GM12892 (cell line): ENCODE measurements at places on chromosomes 2 and 18.

DNA sequence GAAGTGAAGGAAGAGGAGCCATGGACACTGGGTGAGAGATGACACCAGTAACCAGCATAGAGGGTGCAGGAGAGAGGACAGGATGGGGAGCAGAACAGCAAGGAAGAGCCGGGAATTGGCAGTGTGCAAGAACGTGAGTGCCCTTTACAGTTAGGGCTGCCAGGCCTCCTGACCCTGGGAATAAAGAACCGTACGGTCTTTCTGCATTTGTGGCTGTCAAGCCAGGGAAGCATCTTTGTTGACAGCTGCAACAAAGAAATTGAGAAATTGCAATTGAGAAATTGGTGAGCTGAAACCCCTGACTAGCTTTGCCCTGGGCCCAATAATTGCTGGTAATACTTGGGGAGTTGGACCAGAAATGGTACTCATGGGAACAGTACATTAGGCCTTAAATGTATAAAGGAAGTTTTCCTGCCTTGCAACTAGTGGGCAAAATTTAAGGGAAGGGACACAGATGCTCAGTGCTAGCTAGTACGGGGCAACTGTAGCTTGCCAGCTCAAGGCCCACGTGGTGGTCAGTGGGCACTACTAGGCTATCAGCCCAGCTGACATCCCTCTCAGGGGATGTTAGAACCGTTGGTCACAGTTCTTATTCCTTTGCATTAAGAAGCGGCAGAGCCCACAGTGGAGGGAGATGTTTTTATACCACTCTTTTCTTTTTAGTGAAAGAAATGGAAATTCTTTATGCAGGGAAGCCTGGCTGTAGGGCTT lies 56.6 kb downstream of the KCTD18 start:
- DNase-seq = no peak

GRCh38 chr2:64839844-64840243 lies 149.4 kb upstream of the SLC1A4 start:
- DNase-seq = peak; percentile 62

DNA sequence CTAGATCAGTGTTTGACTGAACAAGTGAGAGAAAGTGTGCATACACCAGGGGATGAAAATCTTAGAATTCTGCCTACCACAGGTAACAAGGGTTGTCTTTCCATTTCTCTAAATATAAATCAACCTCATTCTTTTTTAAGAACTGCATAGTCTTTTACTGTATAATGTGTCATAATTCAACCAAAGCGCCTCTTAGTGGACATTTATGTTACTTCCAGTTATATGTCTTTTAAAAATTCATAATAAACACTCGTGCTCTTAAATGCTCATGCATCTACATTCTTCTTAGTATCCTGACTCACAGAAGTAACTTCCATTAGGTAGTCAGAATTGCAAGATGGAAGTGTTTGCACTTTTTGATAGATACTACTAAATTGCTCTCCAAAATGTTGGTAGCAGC lies 76.2 kb downstream of the CHRNA1 start:
- DNase-seq = no peak

- no peak for DNase-seq
Measured at GRCh38 chr2:169997140-169997887, 170.1 kb downstream of the UBR3 start.

DNA sequence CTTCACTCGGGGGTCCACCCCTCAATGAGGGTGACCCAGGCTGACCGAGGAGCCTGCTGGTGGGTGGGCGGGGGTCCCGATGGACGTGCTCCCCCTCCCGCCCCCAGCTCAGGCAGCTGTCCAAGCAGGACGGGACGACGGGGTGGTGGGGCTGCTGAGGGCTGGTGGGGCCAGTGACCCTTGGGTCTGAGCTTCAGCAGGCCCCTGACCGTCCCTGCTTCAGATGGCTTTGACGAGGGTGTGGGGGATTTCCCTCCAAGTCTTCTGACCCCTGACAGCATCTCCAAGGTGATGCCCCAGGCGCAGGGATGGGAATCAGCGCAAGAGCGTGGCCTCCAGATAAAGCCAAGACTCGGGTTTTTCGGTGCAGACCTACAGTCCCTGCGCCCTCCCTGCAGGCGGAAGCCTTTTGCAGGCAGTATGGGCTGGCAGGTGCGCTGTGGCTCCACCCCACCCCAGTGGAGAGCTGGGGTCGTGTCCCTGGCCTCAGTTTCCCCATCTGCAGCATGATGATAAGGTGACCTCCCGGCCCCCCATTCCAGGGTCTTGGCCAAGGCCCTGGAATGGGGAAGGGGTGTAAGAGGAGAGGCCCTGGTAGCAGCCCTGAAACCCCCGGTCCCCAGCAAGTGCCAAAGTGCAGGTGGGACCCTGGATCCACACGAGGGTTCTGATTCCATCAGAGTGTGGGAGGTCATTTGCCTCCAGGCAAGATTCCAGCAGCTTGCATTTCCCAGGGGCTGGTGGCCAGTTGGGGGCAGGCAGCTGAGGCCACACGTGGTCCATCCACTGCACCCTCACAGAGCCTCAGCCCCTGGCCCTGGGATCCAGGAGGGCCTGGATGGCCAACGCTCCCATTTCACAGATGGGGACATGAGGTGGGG lies 8.7 kb downstream of the CROCC2 start:
- DNase-seq = no peak

GRCh38 chr2:234198976-234199375 lies 148.5 kb downstream of the SPP2 start:
- DNase-seq = no peak

DNA sequence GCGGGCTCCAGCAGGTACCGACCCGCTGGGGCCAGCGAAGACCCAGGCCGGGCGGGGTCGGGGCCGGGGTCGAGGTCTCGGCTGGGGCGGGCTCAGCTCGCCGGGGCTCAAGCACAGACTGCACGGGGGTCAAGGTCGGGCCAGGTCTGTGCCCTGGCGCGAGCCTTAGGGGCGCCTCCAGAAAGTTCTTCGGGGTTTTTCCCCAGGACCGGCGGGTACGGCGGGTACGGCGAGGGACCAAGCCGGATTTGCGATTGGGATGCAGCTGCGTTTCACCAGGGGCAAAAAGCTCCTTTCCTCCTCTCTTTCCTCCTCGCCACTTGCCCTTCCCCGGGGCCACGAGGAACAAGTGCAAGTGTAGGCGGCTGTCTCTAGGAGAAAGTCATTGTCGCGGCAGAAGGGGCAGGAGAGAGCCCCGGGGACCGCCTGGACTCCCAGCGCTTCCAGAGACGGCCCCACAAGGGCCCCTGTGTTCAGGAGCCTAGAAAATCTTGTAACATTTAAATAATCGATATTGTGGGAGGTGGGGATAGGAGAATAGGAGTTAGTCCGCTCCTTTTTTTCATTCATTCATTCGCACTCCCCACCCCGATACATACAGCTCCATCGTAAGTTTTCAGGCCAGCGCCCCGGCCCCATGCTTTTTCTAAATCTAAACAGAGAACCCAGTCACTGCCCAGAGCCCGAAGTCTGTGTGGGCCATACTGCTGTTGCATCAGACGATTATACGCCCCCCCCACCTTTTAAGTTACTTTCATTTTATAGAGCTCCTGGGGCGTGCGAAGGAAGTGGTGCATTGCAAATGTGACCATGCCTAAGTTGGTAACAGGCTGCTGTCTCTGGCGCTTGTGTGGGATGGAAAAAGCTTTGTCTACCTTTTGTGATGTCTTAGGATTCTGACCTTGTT lies 679 bp downstream of the PMAIP1 start:
- DNase-seq = no peak

DNA sequence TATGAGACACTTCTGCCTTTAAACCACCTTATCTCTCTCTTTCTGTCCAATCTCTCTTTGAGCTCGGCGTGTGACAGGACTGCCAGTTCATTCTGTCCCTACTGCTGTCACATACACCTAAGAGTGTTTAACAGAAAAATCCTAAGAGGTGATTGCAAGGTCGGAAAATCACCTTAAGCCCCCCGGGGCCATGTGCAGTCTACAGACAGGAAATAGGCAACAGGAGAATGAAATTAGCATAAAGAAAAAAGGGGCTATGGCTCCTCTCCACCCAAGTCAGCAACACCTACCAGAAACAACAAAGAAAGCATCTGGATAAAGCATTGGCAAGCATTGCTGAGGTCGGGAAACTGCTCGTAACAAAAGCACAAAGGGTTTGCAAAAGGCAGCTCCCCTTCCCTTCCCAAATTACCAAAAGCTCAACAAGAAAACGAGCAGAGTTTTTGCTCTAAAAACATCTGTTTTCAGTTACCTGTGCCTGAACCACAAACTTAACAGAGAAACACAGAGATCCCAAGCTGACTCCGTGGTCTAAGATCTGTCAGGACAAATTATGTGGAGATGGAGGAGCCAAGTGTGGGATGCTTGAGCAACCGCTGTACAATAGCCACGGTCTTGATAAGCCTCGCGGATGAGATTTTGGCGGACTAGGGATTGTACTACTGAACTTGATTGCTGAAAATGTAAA lies 30.4 kb downstream of the ANKRD44 start:
- no peak for DNase-seq

- DNase-seq = no peak
Measured at GRCh38 chr2:224832207-224832606, 116.0 kb upstream of the CCDC195 start.

GRCh38 chr2:95346231-95346737 lies 49.1 kb downstream of the KCNIP3 start:
- no peak for DNase-seq
